Iris pigment epithelial cell (primary cell): ENCODE measurements at places on chromosomes 3 and 15.

DNA sequence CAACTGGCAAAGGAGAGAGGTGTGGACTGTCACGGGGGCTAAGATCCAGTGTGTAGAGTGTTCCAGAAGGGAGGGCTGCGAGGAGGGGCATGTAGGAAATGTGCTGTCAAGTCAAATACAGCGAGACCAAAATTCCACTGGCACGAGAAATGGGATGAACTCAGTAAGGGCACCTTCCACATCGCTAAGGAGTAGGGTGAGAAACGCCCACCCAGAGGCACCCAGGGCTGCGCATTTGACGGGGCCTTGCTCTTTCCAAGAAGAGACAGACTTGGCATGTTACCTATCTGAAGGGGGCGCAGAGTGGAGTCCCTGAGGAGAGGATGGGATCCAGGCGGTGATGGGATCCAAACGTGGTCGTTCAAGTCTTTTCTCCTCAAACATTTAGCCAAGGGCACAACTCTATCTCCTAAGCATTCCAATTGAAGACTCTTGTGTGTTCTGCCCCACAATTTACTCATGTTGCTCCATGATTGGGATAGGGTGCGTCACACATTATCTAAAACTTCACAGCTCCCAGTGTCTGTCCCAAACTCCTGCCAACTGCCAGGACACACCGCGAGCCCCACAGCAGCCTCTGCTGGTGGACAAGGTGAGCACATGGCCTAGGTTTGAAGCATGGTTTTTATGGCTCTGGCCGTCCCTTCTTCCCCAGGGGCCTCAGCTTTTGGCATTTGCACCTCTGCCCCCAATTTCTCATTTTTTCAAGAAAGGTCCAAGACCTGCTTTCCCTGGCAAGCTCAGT is 7.6 kb downstream of the SELENOS start:
- DNase-seq: no peak

DNA sequence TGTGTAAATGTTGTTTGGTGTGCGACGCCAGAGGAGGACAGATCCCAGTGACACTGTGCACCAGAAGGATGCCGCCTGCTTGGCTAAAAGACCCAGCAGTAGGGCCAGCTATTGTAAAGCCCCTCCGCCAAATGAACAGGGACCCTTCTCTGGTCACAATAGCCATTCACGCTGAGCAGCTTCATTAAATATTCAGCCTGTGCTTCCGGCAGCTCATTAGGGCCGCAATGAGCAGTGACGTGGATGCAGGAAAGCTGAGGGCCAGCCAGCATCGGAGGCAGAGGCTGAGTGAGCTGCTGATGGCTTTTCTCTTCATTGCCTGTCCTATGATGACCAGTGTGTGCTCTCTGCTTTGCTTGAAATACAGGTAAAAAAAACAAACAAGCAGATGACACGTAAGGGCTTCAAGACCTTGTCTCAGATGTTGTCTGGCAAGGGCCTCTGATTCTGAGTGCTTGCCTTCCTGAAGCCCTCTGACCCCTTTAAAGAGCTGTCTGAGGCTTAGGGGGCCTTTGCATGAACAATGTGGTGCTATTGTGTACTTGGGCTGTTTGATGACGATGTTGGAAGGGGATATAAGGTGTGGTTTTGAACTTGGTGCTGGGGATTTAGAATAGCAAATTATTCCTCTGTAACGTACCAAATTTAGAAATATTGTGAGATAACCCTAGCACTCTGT is 130.4 kb downstream of the FEZF2 start:
- DNase-seq: no peak

DNA sequence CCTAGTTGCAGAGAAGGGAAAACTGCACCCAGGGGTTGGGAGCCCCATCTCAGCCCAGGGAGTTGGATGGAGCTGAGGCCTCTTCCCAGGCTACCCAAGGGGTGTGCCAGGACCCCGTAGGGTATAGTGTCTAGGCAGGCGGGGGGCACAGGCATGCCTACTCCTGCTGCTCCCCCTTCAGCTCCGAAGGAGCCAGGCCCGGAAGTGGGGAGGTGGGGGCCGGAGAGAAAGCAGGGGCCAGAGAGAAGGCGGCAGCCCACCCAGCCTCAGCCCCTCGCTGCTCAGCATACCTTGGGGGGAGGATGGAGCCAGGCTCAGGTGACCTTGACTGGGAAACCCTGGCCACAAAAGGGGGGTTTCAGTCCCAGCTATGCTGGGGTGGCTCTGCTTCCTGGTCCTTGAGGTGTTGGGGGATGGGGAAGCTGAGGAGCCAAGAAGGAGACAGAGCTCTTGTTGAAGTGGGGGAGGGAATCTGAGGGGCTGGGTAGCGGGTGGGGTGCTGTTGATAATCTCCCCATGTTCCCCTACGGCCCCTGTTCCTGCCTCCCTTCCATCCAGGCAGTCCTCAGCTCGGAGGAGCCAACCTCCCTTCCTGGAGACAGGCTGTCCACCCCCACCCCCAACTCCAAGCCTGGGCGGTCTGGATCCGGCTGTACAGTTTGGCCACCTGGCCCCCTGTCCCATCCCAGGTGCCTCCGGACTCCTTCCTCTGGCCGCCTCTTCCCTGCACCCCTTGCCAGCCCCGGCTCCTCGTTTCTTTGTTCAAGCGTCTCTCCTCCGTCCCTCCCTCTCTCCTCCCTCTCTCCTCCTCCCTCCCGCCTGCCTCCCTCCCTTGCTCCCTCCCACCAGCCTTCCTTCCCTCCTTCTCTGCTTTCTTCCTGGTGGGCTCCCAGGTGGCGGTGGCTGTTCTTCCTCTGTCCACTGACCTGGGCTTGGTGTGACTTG is 1.7 kb downstream of the SEMA3F start:
- DNase-seq: no peak

GRCh38 chr3:19394946-19395345 is 246.6 kb downstream of the KCNH8 start:
- DNase-seq: no peak

DNA sequence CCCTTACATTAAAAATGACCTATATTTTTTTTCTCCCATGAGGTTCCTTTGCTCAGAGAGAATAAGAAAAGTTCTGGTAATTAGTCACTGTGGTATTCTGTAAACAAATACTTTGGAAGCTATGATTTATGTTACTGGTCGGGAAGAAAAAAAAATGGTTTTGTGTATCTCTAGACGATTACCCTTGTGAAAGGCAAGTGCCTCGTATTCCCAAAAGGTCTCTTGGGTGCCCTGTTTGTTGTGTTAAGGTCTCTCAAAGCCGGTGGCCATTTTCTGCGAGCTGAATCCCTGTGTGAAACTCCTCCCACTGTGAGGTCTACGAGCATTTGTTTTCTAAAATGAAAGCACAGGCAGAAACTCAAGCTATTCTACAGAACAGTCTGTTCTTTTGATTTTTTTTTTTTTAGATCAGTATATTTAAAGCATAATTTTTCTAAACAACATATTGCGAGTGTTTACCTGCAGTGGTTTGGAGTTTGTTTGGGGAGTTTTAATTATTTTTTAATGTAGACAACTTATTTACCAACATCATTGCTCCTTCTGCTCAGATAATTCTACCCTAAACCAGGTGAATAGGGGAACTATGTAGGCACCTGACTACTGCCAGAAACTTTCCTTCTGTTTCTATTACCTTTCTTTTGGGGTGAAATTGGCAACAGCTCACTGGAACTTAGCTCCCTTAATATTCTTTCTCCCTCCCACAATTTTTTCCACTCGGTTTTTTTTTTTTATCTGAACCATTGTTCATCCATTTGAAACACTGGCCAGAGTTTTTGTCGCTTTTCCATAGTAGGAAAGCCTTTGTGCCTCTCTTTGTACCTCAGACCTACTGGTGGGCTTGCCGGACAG is 44.0 kb downstream of the ZBTB38 start:
- DNase-seq: peak; percentile 94

GRCh38 chr3:67739851-67740250 is 85.4 kb upstream of the SUCLG2 start:
- DNase-seq: peak; percentile 21

GRCh38 chr3:77271711-77272110 is 231.8 kb downstream of the ROBO2 start:
- no peak for DNase-seq

GRCh38 chr3:8542190-8543135 is 40.8 kb downstream of the LMCD1 start:
- no peak for DNase-seq
